ENCODE measurements at places on chromosomes 3 and 15.

DNA sequence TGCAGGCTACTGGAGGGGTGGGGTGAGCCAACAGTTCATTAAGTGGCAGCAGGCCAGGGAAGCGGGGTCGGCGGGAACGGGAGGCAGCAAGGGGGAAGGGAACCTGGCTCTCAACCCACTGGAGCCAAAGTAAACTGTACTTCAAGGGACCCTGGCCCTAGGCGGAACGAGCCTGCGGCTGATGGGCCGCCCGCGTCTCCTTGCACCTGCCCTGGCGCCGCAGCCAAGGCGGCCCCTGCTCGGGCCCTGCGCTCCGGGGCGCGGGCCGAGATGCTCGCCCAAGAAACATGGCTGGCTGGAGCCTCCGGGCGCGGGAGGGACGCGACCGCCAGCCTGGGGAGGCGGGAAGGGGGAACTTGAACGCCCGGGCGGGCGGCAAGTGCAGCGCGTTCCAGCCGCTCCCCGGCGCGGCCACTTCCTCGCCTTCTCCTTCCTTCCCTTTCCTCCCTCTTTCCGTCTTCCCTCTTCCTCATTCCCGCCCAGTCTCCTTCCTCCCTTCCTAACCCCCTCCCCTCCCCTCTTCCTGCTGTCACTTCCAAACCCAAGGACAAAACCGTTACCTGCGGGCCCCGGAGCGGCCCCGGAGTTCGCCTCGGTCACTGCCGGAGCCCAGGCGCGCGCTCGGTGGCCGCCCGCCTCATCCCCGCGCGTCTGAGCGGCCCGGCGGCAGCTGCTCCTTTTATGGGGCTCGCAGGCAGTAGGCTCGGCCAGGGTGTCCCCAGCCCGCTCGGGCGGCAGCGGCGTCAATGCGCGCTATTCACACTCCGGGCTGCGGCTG, 489.7 kb downstream of the MAGI1 start:
- no peak for DNase-seq

- no peak for DNase-seq
Measured at GRCh38 chr15:99275525-99276128, 24.3 kb downstream of the LRRC28 start.

GRCh38 chr15:57494581-57494980, 97.1 kb upstream of the MYZAP start:
- DNase-seq = no peak

DNA sequence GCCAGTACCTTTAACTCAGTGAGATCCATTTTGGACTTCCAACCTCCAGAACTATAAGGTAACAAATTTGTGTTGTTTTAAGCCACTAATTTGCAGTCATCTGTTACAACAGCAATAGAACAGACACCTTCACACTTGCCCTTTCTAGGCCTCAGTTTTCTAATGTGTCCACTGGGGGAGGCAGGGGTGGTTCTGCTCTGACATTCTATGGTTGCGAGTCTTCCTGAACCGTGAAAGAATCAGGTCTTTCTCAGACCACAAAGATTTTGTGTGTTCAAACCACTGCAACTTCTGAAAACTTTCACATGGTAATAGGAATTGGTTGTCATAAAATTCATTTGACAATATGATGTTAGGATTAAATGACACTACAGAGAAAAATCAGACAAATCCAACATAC, 26.8 kb upstream of the CSTA start:
- no peak for DNase-seq

DNA sequence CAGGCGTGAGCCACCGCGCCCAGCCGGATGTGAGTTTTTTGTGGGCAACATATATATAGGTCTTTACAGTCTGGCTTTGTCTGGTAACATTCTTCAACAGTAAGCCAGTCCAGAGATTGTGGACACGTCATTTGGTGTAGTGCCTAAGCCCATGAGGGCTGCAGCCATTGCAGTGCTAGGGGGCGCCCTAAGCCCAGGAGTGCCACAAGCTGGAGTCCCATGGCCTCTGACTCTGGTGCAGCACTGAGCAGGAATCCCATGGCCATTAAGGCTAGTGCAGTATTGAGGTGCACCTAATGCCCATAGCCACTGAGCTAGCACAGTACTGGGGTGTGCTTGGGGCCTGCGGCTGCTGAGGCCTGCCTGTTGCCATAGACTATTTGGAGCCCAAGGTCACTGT, 136.4 kb upstream of the NDN start:
- no peak for DNase-seq

- peak; percentile 20 for DNase-seq
Measured at GRCh38 chr3:16824081-16824696, 60.6 kb upstream of the PLCL2 start.

GRCh38 chr15:70466895-70467529, 296.3 kb downstream of the UACA start:
- no peak for DNase-seq

- DNase-seq = no peak
Measured at GRCh38 chr15:72566973-72567372, 87.5 kb upstream of the GOLGA6B start.

- no peak for DNase-seq
Measured at GRCh38 chr3:66602237-66602636, 101.4 kb upstream of the LRIG1 start.

- DNase-seq = no peak
Measured at GRCh38 chr15:81336568-81336967, 12.6 kb upstream of the STARD5 start.

DNA sequence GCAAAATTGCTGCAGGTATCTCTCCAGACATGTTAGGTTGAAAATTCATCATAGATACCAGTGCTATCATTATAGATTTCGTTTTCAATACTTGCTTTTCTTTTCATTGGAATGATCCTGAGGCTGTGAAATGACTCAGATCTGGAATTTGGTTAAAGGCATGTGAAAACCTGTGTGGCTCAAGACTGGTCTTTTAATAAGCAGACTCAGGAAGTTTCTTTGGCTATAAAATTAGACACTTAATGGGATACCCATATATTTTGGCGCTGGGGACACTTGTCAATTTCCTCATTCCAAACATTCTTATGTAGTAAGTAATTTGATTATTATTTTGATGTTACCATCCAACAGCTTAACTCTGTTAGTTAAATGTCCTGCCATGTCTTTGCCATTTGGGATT, 1041.1 kb upstream of the GBE1 start:
- DNase-seq = no peak

DNA sequence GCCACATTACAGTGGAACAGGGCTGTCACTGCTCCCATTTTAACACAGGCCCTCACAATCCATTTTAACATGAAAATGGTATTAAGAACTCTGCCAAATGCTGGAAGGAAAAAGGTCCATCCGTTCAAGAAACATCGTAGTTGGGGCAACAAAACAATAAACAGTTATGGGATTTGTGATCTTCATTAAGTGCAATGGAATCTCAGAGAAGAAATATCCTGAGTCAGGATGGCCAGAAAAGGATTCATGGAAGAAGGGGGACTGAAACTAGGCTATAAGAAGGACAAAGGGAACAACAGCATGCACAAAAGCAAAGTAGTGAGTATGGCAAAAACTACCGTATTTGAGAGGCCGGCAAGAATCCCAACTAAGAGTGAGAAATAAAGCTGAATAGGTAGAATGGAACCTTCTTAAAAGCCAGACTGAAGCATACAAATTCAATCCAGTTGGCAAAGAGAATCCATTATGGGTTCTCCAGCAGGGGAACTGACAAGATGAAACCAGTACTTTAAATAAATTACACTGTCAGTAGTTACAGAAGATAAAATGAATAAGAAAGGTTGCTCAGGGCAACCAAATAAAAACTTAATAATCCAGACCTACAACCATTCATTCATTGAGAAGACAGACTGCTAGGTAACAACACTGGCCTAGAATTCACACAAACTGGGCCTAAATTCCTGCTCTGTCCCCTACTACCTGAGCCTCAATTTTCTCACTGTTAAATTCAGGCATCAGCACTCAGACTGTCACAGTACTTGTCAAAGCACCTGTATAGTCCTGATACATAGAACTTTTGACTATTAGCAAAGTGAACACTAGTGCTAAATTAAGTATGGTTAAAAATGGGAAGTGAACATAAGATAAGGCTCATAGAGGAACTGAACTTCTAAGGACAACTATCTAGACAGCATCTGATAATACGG, 6.3 kb downstream of the TBL1XR1 start:
- no peak for DNase-seq

DNA sequence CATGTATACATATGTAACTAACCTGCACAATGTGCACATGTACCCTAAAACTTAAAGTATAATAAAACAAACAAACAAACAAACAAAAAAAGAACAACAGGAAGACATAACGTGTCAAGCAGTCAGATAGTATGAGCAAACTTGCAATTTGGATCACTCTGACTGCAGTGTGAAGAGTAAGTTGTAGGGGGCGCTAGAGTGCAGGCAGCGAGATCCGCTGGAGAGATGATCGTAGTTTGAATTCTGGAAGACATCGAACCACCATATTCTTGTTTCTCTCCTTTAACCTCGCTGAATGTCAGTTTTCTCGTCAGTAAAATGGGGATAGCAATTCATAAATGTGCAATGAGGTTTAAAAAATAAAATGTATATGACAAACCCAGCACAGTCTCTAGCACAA, 165.2 kb upstream of the LMCD1 start:
- DNase-seq = no peak

GRCh38 chr3:157841029-157841428, 265.2 kb downstream of the SHOX2 start:
- no peak for DNase-seq

- no peak for DNase-seq
Measured at GRCh38 chr3:29525254-29525881, 244.5 kb downstream of the RBMS3 start.

GRCh38 chr3:126995926-126996512, 13.1 kb downstream of the PLXNA1 start:
- no peak for DNase-seq

DNA sequence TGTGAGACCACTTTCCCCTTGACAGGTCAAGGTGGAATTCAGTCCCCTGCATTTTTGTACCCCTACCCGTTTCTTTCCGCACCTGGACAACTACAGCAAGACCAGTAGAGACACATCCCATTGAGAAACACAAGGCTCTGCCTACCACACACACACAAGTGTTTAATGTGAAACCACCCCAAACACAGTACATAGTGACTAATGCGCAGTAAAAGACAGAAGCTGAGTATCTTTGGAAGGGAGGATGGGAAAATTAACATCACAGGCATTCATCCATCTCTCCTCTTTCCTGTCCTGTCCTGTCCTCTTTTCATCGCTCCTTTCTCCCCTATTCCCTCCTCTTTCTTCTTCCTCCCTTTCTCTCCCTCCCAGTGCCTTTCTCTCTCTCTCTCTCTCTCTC, 64.8 kb downstream of the SCN11A start:
- DNase-seq = no peak

GRCh38 chr15:24054547-24055245, 367.6 kb upstream of the NDN start:
- DNase-seq = no peak

DNA sequence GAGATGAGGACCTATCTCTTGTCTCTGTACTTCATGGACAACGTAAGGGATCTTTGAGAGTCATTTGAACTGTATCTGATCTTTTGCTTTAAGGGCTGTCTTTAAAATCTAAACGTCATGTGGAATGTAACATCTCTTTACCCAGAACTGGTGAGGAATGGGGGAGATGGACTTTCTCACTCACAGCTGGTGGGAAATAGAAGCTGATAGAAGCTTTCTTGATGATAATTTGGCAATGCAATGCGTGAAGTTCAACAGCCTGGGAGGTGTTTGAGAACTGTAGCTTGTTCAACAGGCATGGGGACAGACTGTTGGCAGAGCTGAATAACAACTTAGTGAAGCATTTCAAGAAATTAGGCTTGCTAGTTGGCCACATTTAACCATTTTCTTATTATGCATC, 21.5 kb upstream of the RORA start:
- DNase-seq = no peak

GRCh38 chr3:197427021-197427420, 128.6 kb upstream of the DLG1 start:
- no peak for DNase-seq

- no peak for DNase-seq
Measured at GRCh38 chr15:88476635-88477060, 9.1 kb downstream of the MRPS11 start.

DNA sequence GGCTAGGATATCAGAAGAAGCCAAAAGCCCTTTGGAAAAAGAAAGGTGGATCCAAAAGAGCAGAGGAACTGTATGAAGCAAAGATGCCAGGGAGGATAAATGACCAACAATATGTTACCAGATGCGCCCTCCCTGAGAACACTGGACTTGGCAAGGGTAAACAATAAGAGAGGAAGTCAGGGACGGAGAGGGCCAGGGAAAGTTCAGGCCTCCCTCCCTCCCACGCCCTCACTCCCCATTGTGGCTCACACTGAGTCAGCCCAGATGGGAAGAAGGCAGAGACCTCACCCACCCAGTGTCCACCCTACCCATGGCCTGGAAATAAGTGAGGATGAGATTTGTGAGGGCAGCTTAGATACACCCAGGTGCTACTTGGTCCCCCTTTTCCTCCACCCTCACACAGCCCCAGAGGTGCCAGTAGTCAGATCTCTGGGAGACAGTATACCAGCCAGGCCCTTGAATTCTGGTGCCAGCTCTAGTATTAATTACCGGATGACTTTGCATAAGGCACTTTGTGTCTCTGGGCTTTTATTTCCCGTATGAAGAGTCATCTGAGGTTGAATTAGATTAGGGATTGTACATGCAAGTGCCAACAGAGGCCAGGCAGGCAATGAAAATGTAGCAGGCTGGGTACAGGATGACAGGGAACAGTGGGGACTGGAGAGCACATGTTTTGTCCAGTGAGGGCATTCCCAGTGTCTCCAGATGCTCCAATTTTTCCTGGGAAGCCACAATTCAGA, 35.1 kb upstream of the FRMD4B start:
- no peak for DNase-seq

DNA sequence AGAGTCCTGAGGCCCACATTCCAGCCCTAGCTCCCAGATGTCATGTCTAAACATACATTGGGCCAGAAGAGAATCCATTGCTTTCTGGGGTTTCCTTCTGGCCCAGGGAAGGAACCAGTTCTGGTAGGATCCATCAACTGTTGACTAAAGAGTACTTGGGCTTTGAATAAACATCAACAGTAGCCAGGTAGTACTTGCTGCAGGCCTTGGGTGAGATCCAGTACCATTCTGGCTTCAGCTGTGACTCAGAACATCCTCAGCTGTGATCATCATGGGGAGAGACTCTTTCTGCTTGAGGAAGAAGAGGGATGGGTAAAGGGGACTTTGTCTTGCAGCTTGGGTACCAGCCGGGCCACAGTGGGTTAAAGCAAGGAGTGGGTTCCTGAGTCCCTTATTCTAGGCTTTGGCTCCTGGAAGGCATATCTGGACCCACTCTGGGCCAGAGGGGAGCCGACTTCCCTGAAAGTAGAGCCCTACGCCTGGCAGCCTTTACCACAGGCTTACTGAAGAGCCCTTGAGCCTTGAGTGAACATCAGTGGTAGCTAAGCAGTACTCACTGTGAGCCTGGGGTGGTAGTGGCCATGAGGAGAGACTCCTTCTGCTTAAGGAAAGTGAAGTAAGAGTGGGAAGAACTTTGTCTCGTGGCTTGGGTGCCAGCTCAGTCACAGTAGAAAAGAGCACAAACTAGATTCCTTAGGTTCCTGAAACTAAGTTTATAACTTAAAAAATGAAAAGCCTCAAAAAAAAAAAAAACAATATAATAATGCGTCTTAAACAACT, 128.3 kb downstream of the GOLIM4 start:
- DNase-seq = no peak

GRCh38 chr3:135215516-135215915, 420.5 kb downstream of the EPHB1 start:
- no peak for DNase-seq

GRCh38 chr3:161251716-161252115, 30.6 kb downstream of the NMD3 start:
- no peak for DNase-seq

Measured in stimulated activated CD8-positive, alpha-beta memory T cell treated with anti-CD3 and anti-CD28 coated beads, Interleukin-7, amount 100 ng/mL, for 48 hours (primary cell).